ENCODE measurements at places on chromosomes 11 and 22.

- peak; percentile 77 for DNase-seq
These were observed 722 bp upstream of the GUCY1A2 start for GRCh38 chr11:107018902-107019493.

DNA sequence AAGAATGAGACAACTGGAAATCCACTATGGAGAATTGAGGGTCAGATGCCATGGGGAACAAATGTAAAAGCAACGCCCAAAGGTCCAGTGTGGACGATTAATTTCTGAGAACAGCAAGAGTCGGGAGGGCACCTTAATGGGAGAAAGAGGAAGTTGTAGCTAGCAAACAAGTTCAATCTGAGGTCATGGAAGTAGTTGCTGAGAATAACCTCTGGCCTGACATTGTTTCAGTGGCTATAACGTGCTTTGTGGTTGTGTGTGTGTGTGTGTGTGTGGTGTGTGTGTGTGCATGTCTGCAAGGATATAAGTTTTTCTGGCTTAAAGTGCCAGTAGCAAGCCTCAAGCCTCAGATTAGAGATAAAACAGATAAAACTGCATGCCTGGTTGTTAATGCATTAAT is 1630.1 kb upstream of the TENM4 start:
- DNase-seq: no peak

GRCh38 chr22:38862375-38863329 is 9.4 kb downstream of the CBX6 start:
- DNase-seq: no peak

DNA sequence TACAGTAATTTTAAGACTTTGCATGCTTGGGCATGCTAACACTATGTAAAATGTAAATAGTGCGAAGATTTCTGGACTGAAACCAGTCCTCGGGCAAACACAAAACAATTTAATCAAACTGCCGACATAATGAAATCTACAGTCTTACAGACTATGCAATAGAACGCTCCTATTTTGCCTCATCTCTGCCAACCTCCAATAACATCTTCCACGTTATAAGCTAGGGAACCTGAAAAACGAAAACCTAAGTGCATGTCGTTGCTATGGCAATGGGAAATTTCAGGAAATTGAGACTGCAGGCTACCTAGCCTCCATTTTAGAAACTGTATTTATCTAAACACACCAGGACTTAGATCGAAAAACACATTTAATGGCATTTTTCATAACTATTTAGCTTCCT is 1.1 kb downstream of the CSTF3 start:
- no peak for DNase-seq

DNA sequence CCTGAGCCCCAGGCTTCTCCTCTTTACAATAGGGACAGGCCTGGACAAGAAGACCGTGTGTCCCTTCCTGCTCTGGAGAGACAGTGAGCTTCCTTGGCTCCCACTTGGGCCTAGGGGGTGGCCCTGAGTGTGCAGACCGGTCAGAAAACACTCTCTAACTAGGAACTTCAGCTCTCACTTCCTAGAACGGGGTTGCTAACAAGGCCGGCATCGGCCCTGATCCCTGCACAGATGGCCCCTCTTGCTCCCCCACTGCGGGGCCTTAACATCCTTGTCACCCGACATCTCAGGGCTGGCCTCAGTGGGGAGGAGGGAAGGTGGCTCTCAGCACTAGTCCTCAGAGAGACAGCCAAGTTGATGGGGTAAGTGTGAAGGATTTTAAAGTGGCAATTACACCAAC is 406.9 kb downstream of the CTTN start:
- DNase-seq: no peak

- no peak for DNase-seq
These were observed 66.8 kb downstream of the BRD1 start for GRCh38 chr22:49760630-49761571.

- DNase-seq: no peak
These were observed at the start of gene CARNS1 for GRCh38 chr11:67415501-67416304. Gene CARNS1, plus strand, starts transcription at chr11:67415678. Its CDS starts 522 bp downstream, at chr11:67416200.

DNA sequence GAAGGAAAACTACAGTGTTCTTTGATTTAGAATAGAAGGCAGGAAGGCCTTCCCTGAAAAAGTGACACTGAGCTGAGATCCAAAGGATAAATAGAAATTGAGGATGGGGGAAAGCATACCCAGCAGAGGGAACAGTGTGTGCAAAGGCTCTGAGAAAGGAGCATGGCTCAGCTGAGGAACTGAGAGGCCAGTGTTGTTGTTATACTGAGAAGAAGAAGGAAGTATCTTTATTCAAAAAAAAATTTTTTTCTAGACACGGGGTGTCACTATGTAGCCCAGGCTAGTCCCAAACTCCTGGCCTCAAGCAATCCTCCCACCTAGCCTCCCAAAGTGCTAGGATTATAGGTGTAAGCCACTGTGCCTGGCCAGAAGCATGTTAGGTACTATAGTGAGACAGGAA is 3.5 kb upstream of the PIK3C2A start:
- no peak for DNase-seq

- no peak for DNase-seq
These were observed 150.2 kb downstream of the BRD1 start for GRCh38 chr22:49677495-49677889.

GRCh38 chr11:113528982-113529381 is 53.8 kb upstream of the DRD2 start:
- DNase-seq: peak; percentile 16

DNA sequence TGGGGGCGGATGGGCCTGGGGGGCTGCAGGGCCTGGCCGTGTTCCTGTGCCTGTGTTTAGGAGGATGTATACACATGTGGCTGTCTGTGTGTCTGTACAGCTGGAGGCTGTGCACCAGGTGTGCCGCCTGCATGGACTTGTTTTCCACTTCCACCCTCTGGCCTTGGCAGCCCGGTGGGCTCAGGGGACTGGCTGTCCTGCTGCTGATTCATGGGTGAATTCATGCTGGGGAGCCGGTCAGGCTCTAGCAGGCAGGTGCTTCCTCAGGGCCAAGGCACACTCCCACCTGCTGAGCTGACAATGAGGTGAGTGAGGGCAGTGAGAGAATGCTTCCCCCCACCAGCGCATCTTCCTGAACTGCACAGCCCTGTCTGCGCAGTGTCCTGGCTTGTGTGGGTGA is 88.4 kb downstream of the CCDC81 start:
- DNase-seq: no peak

DNA sequence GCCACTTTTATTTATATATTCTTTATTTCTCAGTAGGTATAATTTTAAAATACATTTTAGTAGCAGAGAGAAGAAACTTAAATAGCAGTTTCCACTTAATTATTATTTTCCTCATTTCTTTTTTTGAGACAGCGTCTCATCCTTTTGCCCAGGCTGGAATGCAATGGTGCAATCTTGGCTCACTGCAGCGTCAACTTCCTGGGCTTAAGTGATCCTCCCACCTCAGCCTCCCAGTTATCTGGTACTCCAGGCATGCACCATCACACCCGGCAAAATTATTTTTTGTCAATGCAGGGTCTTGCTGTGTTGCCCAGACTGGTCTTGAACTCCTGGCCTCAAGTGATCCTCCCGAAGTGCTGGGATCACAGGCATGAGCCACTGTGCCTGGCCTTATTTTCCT is 38.3 kb downstream of the ATG13 start:
- DNase-seq: no peak

DNA sequence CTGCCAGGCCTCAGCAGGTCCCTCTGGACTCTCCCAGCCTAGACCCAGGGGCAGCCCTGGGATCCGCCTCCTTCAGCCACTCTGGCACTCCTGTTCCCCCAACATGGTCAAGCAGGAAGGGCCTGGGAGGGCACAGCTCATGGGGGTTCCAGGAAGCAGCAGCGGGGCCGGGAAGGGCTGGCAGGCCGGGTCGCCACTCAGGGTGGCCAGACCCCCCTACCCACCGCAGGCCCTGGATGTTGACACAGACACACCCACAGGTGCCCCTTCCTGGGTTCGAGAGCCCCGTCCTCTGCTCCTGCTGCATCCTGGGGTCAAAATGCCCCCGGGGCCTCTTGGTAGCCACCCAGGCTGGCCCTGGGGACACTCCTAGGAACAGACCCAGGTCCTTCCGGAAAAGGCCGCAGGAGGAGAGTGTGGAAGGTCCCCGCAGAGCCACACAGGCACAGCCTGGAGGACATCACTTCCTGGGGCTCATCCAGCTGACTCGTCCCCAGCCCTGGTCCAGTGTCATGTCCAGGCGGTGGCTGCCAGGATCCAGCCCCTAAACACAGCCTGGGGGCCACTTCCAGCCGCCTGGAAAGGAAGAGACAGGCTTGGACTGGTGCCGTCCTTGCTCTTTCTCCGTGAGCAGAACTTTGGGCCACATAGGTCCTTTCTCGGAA is 6.8 kb upstream of the PIM3 start:
- DNase-seq: no peak

GRCh38 chr22:49963647-49964026 is 3.1 kb downstream of the PIM3 start:
- DNase-seq: no peak

DNA sequence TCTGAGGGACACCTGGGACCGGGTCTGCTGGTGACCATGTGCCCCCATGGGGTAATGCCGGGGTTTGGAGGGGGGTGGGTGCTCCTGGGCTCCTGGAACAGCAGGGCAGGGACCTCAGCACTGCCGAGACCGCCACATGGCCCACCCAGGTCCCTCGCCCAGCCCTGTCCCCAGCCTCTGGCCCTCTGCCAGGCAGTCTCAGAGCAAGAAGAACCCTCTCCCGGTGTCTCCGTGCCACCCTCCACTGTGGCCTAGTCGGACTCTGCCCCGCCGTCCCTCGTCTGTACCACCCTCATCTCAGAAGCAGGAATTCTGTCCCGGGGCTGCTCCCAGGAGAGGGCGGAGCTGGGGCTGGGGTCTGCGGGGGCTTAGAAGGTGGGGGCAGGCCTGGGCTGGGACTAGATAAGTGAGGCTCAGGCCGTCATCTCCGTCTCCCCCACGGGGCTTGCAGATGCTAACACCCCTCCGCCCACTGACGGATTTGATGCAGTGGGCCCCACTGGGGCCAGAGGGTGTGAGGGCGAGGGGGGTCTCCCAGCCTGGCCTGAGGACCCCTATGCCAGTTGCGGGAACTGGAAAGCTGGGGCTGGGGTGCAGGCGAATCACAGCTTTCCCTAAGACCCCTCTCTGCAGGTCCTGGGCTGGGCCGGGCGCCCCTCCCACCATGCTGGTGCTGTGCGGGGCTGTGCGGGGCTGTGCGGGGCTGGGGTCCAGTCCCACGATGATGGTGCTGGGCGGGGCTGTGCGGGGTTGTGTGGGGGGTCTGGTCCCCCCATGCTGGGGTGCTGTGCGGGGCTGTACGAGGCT is 1.1 kb downstream of the MUC5AC start:
- no peak for DNase-seq

DNA sequence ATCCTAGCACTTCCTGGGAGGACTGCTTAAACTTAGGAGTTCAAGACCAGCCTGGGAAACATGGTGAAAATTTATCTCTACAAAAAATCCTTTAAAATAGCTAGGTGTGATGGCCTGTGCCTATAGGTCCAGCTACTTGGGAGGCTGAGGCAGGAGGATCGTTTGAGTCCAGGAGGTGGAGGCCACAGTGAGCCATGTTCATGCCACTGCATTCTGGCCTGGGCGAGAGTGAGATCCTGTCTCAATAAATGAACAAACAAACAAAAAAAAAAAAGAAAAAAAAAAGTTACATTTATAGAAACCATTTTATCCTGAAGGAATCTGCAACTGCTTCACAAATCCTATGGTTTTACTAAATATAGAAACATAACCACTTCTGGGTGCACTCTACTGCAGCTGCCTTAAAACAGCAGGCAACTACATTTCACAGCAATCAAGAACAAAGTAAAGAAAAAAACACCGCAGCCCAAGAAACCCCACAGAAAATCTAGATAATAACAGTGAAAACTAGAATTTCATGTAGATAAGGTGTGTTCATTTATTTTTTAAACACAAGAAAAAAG is 75.9 kb upstream of the GAB2 start:
- DNase-seq: no peak

GRCh38 chr11:46130286-46130940 is 9.2 kb upstream of the PHF21A start:
- no peak for DNase-seq

GRCh38 chr22:44332946-44333345 is 20.2 kb upstream of the SHISAL1 start:
- no peak for DNase-seq

DNA sequence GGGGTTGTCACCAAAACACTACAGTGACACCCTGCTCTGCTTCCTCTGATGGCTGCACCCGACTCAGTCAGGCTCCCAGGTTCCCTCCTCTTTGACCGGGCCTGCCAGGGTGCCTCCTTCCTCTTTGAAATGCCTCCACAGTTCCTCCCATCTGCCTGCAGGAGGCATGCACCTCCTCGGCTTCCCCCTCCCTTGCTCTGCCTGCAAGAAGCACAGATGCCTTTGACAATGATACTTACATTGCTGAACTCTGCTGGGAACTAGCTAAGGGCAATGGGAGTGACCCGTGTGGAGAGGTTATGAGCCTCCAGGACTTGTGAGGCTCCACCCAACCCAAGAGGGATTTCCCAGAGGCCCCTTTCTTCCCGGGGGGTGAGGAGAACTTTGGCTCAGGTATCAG is 674.1 kb downstream of the OPCML start:
- peak; percentile 48 for DNase-seq

DNA sequence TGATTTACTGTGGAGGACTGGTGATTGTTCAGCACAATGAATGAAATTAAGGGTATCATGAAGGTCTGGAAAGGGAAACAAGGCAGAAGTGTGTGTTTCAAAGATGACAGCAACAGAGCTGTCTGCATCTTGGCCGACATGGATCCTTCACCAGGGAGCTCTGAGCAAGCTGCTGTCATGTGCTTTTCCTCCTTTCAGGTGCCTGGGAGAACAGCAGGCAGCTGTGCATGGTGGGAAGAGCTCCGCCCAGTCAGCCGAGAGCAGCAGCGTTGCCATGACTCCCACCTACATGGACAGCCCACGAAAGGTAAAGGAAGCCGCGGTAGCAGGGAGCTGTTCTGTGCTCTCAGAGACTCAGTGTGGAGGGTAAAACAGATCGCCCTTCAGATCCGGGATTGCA is 87.1 kb upstream of the YWHAH start:
- DNase-seq: no peak

- no peak for DNase-seq
These were observed 23.7 kb upstream of the OR5AN1 start for GRCh38 chr11:59335001-59335400.

DNA sequence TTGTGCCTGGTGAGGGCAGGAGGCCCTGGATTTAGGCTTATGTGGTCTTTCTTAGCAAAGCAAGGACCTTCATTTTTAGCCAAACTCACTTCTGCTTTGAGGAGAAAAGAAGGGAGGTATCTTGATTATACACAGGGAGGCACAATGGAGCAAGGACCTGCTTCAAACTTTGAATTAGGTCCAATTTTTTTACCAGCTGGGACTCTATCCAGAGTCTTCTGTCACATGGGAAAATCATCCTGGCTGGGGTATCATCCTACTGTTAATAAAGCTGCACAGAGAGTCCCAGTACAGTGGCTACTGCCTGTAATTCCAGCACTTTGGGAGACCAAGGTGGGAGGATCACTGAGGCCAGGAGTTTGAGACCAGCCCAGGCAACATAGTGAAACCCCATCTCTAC is 87.8 kb downstream of the CWC15 start:
- no peak for DNase-seq

DNA sequence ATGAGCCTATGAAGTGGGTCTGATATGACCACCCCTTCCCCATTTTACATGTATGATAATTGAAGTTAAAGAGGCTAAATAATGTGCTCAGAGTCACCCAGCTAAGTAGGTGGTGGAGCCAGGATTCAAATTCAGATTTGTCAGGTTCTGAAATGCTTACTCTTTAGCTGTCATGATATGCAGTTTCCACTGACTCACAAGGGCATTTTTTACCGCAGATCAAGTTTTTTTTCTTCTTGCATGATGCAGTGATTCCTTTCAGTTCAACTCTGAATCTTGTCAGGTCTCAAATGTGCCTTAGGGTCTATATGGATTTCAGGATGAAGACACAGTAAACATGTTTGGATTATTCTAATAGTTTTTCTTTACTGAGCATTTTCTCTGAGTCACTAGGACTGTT is 12.6 kb upstream of the TRIM44 start:
- DNase-seq: peak; percentile 48

GRCh38 chr11:45166604-45166897 is 20.1 kb downstream of the PRDM11 start:
- no peak for DNase-seq

Data from fibroblast of skin of abdomen (primary cell).